ENCODE measurements at places on chromosomes 4 and X.

- DNase-seq = no peak
Measured at GRCh38 chr4:120926358-120927025, 4.0 kb upstream of the PRDM5 start.

DNA sequence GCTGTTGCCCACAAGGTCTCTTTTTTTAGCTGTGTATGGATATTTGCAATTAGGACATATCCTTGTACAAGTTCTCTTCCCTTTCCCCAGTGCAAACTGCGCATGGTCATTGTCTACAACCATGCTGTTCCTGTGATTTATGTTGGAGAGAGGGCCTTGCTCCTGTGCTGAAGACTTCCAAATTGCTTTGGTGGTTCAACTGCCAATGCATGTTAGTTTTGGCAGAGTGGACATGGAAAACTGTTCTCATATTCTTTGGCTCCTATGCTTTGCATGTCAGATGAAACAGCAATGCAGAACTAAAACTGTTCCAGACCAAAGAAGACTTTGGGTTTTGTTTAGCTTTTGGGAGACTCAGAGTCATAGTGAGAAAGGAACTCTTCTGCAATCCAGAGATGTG lies 148.8 kb upstream of the EDNRA start:
- no peak for DNase-seq

DNA sequence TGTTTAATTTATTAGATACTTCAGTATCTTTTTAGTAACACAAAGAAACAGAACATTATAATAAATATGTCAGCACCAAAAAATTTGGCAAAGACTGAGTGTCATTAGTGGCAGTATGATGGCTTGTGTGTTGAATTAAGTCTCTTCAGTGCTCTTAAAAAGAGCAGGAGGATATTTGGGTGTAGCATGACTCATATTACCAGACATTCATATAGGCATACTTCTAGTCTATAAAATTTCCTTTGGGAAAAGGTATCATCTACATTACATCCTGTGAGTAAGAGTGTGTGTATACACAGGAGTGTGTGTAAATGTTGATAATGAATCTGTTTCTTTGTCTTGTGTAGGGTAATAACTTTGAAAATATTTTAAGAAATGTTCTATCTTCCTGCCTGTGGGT lies 135.7 kb downstream of the CNKSR2 start:
- DNase-seq = no peak

DNA sequence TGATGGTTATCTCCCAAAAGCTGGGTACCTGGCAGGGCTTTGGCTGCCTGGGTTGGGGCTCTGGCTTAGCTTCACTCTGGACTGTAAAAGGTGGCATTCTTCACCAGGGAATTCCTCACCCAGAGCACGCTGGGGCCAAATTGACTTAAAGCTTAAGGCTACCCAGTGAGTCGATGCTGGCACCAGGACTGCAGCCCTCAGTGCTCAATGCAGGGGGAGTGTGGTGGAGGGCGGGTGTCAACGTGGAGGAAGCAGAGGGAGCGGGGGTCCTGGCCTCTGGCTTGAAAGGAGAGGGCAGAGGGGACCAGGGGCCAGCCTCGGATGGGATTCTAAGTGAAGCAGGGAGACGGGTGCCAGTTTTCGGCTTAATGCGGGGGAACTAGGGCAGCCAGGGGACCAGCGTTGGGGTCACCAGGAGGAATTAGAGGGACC lies 446 bp upstream of the FAM50A start:
- DNase-seq = no peak

- no peak for DNase-seq
Measured at GRCh38 chrX:50988649-50989048, 78.1 kb downstream of the BMP15 start.

DNA sequence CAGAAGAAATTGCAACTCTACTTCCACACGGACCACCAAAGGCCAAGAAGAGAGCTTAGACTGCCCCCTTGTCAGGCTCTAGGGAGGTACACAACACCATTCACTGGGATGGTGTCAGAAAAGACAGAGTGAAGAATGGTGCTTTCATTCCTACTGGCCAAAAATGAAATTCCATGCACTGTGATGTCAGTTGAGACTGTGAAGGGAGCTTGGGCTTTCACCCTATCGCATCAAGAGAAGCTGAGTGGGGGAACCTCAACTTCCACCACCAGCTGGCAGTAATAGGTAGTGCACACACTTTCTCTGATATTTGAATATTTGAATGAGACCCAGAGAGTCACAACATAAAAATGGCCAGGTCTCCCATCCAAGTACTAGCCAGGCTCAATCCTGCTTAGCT lies 65.9 kb downstream of the ZNF711 start:
- DNase-seq = no peak

- no peak for DNase-seq
Measured at GRCh38 chrX:155968791-155969190, 28.7 kb upstream of the IL9R start.

DNA sequence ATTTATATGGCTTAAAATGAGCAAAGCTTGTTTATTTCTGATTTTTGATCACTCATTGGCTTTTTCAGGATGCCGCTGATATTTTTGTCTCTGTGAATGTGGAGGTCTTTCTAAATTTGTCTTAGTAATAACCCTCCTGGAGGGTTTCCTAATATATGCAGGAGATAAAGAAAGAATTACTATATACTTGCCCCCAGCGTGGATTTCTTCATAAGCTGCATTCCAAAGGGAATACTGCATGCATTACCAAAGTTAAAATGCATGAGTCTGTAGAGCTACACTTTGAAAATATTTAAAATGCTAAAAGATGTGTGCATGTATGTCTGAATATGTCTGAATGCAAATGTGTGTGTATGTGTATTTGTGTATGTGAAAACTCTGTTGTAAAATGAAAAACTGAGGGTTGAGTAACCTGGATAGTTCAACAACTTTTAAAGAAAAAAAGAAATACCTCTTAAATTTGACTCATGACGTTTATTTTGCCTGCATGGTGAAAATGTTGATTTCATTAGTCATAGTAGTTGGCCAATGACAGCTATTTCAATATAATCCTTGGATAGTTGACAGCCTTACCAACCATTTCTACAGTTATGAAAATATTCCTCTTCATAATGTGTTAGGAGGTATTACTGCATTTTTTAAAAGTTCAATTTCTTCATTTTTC lies 113.2 kb upstream of the ZNF827 start:
- DNase-seq = no peak

DNA sequence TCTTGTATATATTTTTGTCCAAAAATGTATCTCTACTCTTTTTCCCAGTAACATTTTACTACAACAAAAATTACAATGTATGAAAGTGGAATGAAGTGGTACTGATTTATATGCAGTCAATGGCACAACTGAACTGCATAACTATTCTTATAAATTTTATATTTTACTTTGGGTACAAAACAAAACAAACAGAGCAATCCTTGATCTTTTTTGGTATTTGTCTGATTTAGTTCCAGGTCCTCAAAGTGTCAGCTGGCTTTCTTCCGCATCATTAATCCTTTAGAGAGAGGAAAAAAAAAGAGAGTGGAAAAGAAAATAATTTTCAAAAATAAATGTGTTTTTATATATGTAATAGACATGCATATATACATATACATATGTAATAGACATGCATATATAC lies 252.4 kb upstream of the SLIT2 start:
- DNase-seq = no peak

DNA sequence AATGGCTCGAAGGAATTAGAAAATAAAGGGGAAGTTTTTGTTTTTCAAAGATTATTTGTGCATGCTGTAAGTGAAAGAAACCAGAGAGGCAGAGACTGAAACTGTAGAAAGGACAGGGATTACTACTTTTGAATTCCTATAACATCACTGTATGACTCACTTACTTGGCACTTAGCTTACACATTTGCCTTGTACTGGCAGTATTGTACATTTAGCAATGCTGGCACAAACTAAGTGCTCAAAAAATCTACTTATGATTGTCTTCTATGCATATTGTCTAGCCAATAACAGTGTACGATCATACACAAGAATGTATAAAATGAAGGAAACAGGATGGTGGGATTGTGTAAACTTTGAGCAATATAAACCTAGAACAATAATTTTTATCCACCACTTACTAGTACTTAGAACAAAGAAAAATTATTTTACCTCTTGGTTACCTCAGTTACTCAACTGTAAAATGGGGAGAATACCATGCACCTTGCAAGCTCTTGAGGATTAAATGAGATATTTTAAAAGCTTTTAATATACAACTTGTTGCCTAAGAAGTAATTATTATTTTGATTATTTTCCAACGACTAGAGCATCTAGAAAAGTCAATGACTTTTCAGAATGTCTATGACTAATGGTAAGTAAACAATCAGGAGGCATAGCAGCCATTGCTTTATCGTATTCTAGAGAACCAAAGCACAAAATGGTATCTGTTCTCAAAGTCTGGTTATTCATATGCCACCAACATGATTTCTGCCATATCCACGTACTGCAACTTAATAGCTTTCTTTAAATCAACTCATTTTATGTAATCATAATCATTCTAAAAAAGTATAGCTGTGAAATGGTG lies 4.7 kb downstream of the FAM120C start:
- DNase-seq = no peak

Measured in activated CD8-positive, alpha-beta memory T cell treated with anti-CD3 and anti-CD28 coated beads for 1 hour (primary cell).